ENCODE measurements at places on chromosomes 1 and 21.

DNA sequence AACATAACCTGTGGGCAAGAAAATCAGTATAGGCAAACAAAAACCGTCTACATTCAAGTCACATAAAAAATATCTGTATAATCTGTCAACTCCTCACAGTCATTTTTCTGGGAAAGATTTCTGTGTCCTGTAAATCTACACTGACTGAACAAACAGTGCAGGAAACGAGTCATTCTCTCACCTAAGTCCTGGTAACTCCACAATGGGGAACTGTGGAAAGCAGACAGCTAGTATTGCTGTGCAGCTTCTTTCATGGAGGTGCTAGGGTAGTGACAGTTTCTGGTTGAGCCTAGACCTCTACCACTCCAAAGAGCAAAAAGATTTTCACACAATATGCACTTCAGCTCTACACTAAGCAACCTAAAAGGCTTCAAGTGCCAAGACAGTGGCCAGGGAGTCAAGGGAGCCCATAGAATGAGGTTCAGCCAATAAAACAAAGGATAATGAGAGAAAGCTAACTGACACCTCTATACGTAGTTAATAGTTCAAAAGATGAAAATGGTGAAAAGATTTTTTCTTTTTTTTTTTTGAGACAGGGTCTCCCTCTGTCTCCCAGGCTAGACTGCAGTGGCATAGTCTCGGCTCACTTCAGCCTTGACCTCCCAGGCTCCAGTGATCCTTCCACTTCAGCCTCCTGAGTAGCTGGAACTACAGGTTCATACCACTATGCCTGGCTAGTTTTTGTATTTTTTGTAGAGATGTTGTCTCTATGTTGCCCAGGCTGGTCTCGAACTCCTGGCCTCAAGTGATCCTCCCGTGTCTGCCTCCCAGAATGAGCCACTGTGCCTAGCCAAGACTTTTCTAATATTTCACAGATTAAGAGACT lies 5.5 kb downstream of the PTP4A2 start:
- DNase-seq: no peak

GRCh38 chr1:153353226-153353947 lies 4.3 kb upstream of the S100A9 start:
- no peak for DNase-seq

GRCh38 chr1:50453266-50453665 lies 30.0 kb upstream of the DMRTA2 start:
- no peak for DNase-seq

- no peak for DNase-seq
These were observed 13.0 kb downstream of the KCNC4 start for GRCh38 chr1:110223127-110223526.

- no peak for DNase-seq
These were observed at the start of gene UBE2Q1 for GRCh38 chr1:154557939-154558719. Gene UBE2Q1, minus strand, starts transcription at chr1:154558662. Its CDS starts 109 bp downstream, at chr1:154558553.

GRCh38 chr1:94553323-94553730 lies 11.8 kb upstream of the F3 start:
- no peak for DNase-seq

Measured in cortex of kidney (tissue), 1 donor.